ENCODE measurements at places on chromosomes 2 and 18.

- DNase-seq = no peak
Observed at GRCh38 chr2:38259311-38259710, 117.8 kb downstream of the ATL2 start.

DNA sequence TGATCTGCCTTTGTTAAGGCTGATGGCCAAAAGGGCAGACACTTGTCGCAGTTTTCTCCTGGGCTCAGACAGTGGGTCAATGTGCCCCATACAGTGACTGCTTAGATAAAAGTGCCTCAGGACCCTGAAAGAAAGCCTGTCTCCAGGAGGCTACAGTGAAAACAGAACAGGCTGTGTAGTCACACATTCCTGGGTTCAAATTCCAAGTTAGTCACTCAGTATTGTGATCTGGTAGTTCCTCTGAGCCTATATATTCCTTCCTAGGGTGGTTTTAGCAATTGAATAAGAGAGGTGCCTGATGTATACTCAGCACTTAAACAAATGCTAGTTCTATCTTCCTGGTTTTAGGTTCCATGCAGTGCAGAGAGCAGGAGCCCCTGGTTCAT lies 54.4 kb downstream of the RPL37A start:
- DNase-seq = no peak

GRCh38 chr2:140998577-140998976 lies 1132.2 kb downstream of the LRP1B start:
- DNase-seq = no peak

GRCh38 chr2:8144785-8145184 lies 537.1 kb upstream of the ID2 start:
- DNase-seq = no peak

DNA sequence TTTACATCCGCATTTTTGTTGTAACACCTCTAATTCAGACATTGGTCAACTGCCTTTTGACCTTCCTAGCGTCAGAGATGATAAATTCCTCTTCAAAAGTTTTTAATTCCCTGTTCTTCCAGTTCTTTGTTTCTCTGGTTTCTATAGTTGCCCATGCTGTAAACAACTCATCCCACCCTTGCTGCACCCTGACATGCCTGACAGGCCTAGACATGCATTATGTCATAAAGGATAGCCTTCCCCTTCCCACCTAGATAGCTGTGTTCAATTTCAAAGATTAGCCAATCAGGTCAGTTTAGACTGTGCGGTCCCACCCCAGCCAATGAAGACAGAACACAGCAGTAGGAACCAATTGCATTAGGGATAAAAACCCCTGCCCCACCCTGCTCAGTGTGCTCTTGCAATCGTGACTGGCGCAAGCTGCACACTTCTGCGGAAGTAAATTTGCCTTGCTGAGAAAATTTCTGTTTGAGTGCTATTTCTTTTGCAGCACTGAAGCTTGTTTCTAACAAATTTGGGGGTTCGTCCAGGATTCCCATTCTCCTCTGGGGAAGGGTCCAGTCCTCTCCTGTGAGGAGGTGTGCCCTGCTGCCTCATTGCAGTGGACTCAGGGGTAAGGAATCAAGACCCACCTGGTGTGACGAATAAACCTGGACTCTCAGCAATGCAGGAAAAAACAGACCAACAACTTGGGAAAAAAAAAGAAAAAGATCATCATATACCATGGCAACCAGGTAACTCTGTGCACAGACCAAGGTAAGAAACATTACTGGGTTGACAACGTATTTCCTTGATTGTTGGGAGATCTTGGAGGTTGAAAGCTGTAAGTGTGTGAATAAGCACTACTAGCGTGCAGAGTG lies 9.1 kb upstream of the SAP130 start:
- no peak for DNase-seq

GRCh38 chr18:49744376-49745008 lies 68.8 kb downstream of the ACAA2 start:
- no peak for DNase-seq

- DNase-seq = no peak
Observed at GRCh38 chr2:217946051-217946450, 56.7 kb downstream of the TNS1 start.

DNA sequence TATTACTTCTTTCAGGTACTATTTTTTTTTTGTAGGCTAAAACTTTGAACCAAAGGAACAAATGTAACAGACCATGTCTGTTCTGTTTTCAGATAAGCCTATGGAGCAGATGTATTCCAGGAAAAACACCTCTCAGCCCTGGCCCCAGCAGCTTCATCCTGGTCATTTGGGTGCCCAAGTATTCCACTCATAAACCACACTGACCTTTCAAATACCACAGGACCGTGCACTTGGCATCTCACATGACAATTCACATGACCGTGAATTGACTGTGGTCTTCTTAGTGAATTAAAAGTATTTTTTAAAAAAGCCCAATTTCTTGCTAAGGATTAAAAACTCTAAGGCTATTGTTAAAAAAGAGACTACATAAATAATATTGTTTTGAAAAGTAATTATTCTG lies 50.2 kb downstream of the SMIM21 start:
- DNase-seq = no peak

GRCh38 chr2:27739058-27739373 lies 32.5 kb upstream of the MRPL33 start:
- DNase-seq = no peak

DNA sequence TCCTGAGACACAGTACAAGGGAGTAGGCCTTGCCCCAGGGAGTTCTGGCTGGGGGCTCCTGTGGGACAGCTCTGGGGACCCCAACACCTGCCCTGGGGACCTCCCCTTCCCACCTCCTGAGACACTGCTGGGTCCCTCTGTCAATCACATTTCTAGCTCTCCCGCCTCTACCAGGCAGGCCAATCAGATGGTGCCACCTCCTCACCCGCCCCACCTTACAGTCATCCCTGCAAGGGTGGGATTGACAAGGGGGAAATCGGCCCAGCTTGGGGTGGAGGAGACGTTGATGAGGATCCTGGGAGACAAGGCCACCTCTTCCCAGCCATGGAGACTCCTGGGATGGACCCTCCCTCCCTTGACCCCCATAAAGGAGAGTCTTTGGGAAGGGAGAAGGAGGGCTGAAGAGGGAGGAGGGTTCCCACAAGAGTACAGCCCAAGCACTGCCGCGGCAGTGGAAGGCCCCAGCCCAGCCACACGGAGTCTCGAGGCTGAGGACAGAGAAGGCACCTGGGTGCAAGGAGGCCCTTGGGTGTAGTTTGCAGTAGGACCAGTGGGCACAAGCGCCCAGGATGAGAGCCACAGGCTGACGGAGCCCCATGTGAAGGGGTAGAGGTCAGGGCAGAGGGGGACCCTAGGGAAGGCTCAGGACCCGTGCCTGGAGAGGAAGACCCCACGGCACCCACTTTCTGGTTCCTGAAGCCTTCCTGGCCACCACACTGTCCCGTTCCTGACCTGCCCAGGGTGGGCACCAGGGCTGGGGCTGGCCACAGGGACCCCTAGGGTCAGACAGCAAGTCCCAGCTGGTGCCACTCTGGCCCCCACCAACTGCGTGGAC lies 109.9 kb upstream of the OTOS start:
- DNase-seq = no peak

DNA sequence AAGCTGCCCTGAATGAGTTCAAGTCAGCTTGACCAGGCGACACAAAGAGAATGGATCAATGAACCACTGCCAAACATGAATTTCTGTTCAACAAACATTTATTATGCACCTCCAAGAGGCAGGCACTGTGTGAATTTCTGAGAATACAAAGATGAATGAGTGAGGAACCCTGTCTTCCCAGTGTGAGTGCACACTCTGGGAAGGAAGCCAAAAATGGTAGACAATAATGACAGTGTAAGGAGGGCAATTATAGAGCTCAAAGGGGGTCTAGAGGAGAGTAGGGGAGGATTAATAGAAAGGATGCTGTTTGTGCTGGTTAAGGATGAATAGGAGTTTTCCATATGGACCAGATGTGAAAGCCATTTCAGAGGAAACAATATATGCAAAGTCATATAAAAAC lies 213.4 kb downstream of the DCC start:
- no peak for DNase-seq

DNA sequence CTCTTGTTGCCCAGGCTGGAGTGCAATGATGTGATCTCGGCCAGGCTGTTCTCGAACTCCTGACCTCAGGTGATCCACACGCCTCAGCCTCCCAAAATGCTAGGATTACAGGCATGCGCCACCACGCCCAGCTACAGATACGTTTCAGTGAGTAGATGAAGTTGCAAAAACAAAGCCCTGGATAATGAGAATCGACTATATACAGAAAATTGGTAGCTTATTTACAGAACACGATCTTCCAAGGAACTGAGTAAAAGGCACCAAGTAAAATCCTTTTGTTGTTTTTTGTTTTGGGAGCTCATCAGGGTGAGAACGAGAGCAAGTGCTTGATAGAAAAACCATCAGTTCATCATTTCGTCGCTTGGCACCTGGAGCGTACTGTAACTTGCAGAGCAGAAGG lies 62.8 kb downstream of the MYCN start:
- DNase-seq = no peak

- DNase-seq = no peak
Observed at GRCh38 chr2:200338692-200339091, 32.2 kb downstream of the SPATS2L start.

GRCh38 chr18:63087421-63088230 lies 231.9 kb downstream of the BCL2 start:
- no peak for DNase-seq

GRCh38 chr18:3741333-3741732 lies 291.4 kb downstream of the TGIF1 start:
- no peak for DNase-seq

DNA sequence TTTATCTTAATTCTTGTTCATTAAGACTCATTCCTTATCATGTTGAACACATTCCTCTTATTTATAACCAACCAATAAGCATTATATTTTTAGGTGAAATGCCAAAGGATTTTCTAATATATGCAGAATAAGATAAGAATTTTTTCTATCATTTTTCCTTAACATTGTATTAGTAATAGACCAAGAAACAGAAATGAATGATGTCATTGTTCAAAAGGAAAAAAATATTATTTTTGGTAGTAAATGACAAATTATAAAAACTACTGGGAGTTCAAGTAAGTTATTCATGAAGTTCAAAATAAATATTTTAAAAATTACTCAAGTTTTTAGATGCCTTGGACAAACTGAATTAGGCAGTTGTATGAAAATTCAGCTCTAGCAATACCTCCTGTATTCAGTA lies 25.5 kb downstream of the DCAF17 start:
- no peak for DNase-seq

- peak; percentile 15 for DNase-seq
Observed at GRCh38 chr2:19046986-19047780, 311.2 kb downstream of the OSR1 start.

GRCh38 chr2:172440795-172441194 lies 13.4 kb downstream of the ITGA6 start:
- no peak for DNase-seq

DNA sequence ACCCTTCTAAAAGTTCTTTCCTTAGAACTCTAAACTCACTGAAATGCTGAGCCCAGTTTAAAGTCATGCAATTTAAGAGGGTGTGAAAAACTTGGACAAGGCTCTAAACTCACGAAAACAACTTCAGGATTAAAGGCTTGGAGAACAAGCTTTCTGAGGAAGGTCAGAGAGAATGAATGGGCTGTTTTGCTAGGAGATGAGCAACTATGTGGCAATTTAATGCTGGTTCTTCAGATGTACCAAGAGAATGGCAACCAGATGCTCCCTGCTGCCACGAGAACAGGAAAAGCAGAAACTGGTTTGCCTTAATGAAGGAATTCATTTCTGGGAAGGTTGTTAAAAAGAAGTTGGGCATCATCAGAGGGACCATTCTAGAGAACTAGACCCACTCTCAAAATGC lies 77.8 kb upstream of the PMAIP1 start:
- no peak for DNase-seq

- no peak for DNase-seq
Observed at GRCh38 chr2:41084321-41084720, 632.4 kb upstream of the SLC8A1 start.

DNA sequence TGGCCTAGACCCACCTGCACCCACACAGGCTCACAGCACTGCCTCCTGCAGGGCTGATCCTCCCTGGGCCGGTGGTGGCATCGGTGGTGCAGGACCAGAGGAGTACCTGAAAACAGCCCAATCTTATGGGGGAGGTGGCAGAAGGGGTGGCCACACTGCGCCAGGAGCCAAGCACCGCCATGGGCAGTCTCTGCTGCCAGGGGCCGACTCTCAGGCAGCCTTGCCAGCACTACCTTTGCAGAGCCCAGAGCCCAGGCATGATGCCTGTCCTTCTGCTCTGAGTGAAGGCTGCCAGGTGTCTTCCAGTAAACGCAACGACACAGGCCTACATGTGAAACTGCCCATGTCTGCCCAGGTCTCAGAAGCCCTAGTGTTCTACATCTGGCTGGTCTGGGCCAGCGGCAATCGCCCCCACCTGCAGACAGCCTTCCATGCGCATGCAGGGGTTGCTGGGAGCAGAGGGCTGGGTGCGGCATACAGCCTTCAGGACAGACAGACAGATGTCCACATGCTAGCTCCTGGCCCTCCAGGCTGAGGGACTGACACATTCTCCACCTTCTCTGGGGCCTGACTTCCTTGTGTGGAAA lies 6.8 kb downstream of the HS6ST1 start:
- DNase-seq = no peak

DNA sequence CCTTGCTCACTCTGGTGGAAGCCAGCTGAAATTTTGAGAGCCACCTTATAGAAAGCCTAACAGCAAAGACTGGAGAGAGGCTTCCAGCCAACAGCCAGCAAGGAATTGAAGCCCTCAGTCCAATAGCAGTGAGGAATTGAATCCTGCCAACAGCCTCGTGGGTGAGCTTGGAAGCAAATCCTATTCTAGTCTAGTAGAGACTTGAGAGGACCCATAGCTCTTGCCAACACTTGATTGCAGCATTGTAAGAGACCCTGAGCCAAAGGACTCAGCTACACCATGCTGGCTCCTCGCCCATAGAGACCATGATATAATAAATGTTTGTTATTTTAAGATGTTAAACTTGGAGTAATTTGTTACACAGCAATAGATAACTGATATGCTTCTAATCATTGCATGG lies 403.0 kb upstream of the TNP1 start:
- no peak for DNase-seq

GRCh38 chr2:47360927-47361326 lies 42.0 kb upstream of the MSH2 start:
- DNase-seq = no peak

DNA sequence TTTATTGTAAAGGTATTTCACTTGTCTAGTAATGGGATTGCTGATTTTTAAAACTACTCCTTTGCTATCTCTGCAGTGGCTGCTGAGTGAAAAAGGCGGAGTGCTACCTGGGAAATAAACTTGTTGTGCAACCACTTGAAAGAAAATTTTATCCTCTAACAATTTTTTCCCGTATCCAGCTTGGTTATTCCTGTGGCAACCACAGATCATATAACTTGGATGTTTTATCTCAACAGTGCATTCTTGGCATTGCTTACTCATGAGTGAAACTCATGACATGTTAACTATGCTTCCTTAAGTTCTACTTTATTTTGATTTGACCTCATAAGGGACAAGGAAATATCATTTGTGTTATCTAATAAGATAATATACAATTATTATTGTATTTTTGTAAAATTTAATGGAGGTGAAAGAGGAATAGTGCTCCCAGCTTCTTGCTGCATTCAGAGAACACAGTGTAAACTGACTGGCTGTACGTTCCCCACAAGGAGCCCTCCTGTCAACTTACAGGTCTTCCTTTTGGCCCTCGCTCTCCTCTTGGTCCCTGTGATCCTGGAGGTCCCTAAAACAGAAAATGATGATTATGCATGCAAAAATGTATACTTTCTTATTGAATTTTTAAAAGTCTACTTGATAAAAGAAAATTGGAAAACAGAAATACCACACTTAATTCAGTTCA lies 82.7 kb downstream of the COL5A2 start:
- no peak for DNase-seq

- no peak for DNase-seq
Observed at GRCh38 chr2:174004905-174005605, 39.9 kb upstream of the SP3 start.

GRCh38 chr2:160205505-160205904 lies 5.4 kb upstream of the ITGB6 start:
- no peak for DNase-seq

Measured in GM20000 (cell line).